Posterior cingulate gyrus (tissue), 11 donors: ENCODE measurements at places on chromosomes 2 and 18.

- DNase-seq: no peak
Measured at GRCh38 chr18:58908006-58908405, 43.3 kb downstream of the ZNF532 start.

- no peak for DNase-seq
Measured at GRCh38 chr2:120741571-120742561, 6.2 kb downstream of the GLI2 start.

GRCh38 chr2:173350383-173350782 is 4.3 kb upstream of the CDCA7 start:
- no peak for DNase-seq

DNA sequence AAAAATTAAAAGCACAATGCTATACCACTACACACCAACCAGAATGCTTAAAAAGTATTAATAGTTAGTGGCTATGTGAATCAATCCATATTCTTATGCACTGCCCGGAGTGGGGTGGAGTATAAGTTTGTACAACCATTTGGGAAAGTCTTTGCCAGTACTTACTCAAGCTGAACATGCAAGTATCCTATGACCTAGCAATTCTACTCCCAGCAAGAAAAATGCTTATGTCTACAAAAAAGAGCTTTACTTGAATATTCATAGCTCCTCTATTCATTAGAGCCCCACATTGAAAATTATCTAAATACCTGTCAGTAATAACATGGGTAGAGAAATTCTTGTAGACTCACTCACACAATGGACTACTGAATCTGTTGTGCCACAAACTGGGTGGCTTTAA is 21.4 kb upstream of the CNOT11 start:
- DNase-seq: no peak

DNA sequence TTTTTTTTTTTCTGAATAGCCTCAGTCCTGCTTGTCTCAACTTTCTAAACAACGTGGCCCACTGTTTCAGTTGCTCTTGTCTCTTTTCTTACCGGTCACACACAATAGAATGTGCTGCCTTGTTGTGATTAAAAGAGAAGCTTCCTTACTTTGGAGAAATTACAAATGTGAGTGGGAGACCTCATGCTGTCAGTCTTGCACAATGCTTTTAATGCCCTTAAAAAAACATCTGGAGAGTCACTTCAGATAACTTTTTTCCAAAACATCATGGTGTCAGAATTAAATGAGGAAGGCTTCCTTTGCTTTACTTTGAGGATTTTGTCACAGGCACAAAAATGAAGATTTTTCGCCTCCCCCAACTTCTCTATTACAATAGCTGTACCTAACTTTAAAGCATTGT is 37.7 kb downstream of the LHCGR start:
- DNase-seq: no peak

- peak; percentile 25 for DNase-seq
Measured at GRCh38 chr2:39593439-39594393, 72.0 kb upstream of the TMEM178A start.

GRCh38 chr2:75200140-75201096 is 1.1 kb upstream of the TACR1 start:
- DNase-seq: peak; percentile 46

- peak; percentile 26 for DNase-seq
Measured at GRCh38 chr18:50559752-50560680, at the start of gene MAPK4. Gene MAPK4, plus strand, starts transcription at chr18:50560087. Its CDS starts 103,872 bp downstream, at chr18:50663959.

DNA sequence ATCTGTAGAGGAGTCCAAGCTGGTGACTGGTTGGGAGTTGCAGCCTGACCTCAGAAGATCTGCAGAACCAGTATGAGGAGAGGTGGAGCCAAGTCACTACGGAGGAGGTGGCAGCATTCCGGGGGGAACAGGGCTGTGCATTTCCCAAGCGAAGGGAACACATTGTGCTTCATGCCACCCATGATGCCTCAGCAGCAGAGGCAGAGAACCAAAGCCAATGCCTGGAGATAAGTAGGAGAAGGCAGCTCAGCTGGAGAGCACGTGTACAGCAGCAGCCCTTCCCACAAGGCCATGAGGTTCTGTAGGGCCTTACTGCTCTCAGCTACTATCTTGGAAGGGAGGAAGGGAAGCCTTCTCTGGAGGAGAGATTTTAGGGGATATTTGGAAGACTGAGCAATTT is 67.2 kb upstream of the LRPPRC start:
- DNase-seq: no peak
